ENCODE measurements at places on chromosomes 2 and 18.

GRCh38 chr2:40242315-40242714, 209.6 kb downstream of the SLC8A1 start:
- no peak for DNase-seq

GRCh38 chr2:223815884-223816570, 21.4 kb downstream of the AP1S3 start:
- no peak for DNase-seq

GRCh38 chr2:190533968-190534309, 583 bp downstream of the NEMP2 start:
- no peak for DNase-seq

DNA sequence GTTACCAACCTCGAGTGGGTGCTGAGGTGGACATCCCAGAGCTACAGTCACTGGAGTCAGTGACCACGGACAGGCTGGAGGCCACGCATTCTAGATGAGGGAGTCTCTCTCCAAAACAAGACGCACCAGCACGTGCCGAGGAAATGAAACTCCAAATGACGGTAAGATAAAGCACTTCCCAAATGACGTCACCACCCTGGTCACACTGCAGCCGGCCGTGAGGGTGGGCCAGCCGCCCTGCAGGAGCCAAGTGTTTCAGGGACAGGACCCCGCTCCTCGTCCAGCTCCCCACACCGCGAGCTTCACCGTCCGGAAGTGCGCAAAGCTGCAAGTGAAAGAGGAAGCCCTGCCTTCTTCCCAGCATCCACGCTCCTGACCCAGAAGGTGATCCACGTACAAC, 99.4 kb downstream of the ZNF516 start:
- DNase-seq: no peak

- DNase-seq: no peak
Measured at GRCh38 chr2:151325581-151326095, 31.8 kb upstream of the TNFAIP6 start.

DNA sequence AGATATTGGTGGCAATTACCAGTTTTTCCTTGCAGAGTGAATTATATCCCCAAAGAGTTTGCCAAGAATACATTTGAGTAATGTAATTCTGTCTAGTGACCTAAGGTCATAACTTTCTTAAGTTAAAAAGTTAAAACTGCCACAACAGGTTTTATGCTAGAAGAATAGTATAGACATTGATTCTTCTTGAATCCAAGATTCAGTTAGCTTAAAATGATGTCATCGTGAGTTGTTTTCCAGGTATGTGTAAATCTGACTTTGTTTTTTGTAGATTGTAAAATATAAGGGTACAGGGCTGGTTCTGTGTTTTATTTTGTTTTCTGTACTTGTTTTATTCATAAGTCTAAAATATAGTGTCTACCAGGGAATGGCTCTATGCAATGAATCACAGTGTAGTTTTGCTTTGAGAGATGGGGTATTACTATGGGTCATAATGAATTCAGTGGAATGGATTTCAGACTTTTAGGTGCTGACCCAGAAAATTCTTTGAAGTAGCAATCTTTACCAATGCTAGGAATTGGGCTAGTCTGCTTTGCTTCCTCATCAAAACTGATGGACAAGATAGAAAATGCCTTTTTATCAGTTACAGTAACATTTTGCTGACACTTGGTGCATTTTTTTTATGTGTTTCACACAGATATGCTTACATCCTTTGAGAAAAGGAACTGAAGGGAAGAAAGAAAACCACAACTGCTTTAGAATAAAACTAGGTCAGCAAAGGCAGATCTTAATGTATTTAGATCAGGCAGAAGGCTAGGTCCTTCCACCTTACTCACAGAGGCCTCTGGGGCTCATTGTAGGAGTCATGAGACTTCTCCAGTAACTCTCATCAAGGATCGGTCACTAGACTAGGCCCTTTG, 20.8 kb upstream of the MGAT5 start:
- no peak for DNase-seq

DNA sequence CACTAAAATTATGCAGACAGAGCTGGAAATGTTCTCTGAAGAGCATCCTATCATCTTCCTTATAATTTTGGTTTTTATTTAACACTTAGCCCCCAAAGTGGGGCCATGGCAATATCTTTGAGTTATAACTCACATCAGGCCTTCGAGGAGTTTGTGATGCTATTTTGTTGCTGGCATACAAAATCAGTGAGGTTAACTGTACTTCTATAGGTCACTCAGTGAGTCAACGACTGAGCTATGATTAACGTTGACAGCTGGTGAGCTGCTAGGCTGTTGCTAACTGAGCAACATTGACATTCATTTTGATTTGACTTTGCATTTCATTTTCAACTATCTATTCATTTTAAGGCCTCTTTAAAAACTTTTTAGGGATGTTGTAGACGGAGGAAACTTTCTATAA, 50.0 kb downstream of the GPD2 start:
- no peak for DNase-seq

GRCh38 chr2:64115808-64116598, 28.2 kb downstream of the PELI1 start:
- DNase-seq: no peak

DNA sequence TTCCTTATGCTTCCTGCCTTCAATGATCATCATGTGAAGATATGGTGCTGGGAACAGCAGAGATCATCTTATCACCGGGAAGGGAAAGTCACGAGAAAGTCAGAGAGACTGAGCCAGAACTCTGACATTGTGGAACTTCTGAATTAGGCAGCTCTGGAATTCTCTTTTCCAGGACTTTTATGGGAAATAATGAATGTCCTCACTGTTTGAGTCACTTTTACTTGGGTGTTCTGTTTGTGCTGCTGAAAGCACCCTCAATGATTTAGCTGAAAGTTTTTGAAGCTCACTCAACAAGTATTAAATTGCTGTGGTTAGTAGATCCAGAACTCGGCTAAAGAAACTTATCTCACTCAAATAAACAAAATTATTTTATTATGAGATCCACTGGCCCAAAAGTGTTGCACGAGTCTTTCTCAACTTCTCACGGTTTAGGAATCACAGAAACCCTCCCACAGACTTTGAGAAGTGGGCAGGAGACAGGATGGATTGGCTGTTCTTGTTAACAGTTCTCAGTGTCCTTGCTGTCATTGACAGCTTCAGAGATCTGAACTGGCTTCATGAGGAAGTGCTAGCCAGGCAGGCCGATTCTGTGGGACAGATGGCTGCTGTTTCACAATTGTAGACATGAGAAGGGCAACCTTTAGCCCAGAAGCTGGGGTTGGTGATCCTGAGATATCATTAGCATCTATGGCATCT, 26.4 kb upstream of the ATRAID start:
- no peak for DNase-seq

DNA sequence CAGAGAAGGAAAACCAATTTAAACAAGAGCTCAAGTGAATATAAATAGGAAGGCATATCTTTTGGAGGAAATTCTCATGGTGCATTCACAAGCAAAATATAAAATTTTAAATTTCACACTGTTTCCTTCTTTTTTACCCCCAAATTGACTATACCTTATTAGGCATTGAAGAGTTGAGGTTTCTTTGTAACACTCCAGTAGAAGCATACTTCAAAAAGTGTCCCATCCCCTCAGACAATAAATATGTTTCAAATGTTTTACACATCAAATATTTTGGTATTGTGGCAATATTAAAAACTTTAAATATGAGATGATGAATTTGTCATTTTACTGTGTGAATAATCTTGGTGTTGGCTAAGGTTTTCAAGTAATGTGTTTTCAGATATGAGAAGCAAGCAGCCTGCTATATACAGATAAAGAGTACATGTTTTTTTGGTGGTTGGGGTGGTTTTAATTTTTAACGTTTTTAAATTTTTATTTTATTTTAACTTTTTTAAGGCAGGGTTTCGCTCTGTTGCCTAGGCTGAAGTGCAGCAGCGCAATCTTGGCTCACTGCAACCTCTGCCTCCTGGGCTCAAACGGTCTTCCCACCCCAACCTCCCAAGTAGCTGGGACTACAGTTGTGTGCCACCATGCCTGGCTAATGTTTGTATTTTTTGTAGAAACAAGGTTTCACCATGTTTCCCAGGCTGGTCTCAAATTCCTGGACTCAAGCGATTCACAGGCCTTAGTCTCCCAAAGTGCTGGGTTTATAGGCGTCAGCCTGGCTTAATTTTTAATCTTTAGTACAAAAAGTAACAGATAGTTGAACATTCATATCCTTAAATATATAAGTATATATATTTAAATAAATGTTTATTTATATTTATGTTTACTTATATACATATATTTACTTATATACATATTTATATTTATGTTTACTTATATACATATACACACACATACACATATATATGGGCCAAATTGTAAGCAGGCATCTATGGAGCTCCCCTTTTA, 36.5 kb upstream of the DLX1 start:
- DNase-seq: no peak

- DNase-seq: no peak
Measured at GRCh38 chr2:75606761-75607399, 39.7 kb upstream of the MRPL19 start.

- DNase-seq: no peak
Measured at GRCh38 chr2:26480566-26481423, 2.9 kb upstream of the OTOF start.

DNA sequence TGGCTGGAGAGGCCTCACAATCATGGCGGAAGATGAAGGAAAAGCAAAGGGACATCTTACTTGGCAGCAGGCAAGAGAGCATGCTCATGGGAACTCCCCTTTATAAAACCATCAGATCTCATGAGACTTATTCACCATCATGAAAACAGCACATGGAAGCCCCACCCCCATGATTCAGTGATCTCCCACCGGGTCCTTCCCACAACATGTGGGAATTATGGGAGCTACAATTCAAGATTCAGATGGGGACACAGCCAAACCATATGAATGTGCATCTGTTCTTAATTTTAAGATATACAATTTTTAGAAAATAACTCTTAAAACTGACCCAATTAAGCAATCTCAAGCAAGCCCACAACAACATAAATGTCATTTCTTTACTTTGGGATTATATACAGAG, 12.6 kb downstream of the C18orf63 start:
- DNase-seq: no peak

GRCh38 chr2:206084439-206084869, 1.5 kb downstream of the INO80D start:
- no peak for DNase-seq

DNA sequence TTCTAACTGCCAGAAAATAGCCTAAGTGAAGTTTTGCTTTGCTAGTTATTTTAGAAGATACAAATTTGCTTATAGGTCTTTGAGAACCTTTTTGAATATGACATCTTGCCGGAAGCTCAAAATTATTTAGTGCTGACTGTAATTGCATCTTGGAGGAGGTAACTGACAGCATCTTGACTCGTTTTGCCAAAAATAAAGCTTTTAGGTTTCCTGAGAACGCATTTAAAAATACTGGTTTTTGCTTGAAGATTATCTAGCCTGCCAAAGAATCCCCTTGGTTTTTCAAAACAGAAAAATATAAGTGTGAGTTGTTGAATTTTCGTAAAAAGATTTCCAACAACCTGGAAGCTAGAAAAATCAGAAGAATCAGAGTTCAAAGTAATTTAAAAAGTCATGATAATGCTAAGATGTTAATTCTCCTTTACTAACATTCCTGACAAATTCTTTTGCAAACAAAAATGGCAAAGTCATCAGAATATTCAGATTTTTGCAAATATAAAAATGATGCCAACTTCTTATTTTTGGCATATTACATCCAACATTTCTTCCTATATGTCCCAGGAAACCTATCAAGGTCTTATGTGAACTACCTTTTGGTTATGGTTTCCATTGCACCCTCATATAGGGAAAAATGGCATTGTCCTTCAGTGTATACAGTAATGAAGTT, 178.0 kb upstream of the SLC8A1 start:
- DNase-seq: no peak

GRCh38 chr18:35130236-35130635, 89.0 kb downstream of the MAPRE2 start:
- no peak for DNase-seq

DNA sequence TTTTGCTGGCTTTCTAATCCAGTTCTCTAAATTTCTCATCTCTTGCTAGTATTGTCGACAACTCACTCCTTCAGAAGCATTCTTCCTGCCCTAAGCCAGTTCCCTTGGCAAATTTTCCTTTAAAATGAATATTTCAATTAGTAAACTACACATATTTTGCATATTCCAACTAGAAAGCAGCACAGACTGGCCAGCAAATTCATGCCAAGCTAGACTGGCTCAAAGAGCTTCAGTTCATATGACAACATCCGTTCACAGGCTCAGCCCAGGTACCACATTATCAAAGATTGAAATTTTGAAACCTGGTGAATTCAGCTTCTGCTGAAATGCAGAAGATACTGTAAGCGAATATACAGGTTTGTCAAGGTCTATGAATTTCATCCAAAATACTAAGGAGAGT, 64.5 kb downstream of the AFF3 start:
- DNase-seq: no peak

DNA sequence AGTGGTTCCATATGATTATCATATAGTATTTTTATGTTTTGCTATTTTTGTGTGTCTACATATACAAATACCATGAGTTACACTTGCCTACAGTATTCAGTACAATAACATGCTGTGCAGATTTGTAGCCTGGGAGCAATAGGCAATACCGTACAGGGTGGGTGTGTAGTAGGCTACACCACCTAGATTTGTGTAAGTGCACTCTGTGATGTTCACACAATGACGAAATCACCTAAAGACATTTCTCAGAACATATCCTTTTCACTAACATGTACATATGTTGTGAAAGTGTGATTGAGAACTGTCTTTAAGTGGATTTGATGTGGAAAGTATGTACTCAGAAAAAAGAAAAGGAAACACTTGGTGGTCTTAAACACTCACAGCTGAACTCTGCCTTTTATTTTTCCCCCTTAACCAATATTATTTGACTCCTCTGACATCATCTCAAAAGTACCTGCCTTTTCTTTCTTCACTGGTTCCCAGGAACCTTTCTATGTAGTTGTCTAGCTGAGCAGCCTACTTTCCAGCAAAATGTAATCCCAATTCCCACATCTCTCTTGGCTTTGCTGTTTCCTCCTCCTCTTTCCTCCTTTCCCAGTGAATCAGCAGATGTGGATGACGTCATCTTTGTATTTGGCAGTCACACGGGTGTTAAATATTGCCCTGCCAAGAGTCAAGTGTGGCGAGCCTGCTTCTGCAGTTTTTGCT, 47.7 kb downstream of the OSBPL6 start:
- DNase-seq: no peak

- DNase-seq: no peak
Measured at GRCh38 chr2:45634223-45634622, 17.3 kb upstream of the PRKCE start.

GRCh38 chr2:30259827-30260679, 28.7 kb downstream of the LBH start:
- no peak for DNase-seq

GRCh38 chr18:72697706-72698105, 153.6 kb upstream of the CBLN2 start:
- no peak for DNase-seq

DNA sequence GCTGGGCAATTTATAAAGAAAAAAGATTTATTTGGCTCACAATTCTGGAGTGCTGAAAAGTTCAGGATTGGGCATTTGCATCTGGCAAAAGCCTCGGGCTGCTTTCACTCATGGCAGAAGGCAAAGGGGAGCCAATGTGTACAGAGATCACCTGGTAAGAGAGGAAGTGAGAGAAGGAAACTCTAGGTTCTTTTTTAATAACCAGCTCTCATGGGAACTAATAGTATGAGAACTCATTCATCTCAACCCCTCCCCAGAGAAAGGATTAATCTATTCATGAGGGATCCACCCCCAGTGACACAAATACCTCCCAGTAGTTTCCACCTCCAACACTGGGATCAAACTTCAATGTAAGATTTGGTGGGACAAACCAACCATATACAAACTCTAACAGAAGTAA, 129.0 kb downstream of the EVA1A start:
- no peak for DNase-seq
